HTR-8/SVneo (cell line): ENCODE measurements at places on chromosomes 5 and 9.

- DNase-seq, result no peak
Measured at GRCh38 chr5:175687231-175687701, 29.4 kb downstream of the HRH2 start.

- no peak for DNase-seq
Measured at GRCh38 chr9:122923947-122924346, 7.4 kb downstream of the ZBTB26 start.

DNA sequence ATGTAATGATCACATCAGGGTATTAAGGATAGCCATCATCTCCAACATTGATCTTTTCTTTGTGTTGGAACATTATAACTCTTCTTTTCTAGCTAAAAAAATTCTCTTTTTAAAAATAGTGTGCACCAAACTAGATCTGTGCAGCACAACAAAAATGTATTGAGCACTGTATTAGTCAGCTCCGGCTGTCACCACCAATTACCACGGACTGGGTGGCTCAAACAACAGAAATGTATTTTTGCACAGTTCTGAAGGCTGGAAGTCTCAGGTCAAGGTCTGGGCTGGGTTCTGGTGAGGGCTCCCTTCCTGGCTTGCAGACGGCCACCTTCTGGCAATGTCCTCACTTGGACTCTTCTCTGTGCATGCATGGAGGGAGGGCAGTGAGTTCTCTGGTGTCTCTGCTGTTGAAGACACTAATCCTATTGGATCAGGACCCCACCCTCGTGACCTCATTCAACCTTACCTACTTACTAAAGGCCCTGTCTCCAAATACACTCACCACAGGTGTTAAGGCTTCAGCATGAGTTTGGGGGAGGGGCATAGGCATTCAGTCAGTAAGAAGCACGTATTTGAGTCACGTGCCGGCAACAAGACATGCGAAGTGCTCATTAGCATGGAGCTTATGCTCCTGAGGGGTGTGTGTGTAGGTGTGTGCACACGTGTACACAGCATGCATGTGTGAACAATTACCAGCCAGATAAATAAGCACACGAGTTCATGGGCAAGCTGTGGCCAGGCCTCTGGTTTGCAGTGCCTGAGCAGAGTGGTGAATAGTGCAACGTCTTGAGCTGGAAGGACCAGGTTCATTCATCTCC, 89.4 kb upstream of the SH3PXD2B start:
- no peak for DNase-seq

DNA sequence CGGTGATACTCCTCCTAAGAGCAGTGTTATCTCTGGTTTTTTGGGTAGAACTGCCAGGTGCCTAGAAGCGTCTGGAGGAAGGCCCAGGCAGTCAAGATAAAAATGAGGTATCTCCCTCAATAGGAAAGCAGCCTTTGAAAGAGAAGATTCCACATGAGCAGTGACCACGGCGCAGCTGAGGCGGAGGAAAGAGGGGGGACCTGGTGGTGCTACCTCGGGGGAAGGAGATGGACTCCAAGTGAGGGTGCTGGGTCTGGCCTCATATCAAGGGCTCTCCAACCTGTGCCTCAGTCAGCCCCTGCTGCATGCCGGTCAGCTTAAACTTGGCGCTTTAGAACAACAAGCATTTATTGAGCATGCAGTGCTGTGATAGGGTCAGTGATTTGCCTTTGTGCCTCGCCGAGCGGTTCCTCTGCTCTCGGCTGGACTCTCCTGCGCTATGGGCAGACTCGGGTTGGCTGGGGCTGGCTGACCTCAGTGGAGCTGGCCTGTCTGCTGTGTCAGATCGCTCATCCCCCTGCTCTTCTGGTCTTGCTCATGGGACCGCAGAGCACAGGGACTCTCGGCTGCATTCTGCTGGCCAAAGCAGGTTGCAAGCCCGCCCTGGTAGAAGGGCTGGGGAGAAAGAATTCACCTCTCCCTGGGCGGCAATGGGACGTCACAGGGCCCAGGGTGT, 121.1 kb upstream of the IRX4 start:
- no peak for DNase-seq
